ENCODE measurements at places on chromosomes 12 and 14.

DNA sequence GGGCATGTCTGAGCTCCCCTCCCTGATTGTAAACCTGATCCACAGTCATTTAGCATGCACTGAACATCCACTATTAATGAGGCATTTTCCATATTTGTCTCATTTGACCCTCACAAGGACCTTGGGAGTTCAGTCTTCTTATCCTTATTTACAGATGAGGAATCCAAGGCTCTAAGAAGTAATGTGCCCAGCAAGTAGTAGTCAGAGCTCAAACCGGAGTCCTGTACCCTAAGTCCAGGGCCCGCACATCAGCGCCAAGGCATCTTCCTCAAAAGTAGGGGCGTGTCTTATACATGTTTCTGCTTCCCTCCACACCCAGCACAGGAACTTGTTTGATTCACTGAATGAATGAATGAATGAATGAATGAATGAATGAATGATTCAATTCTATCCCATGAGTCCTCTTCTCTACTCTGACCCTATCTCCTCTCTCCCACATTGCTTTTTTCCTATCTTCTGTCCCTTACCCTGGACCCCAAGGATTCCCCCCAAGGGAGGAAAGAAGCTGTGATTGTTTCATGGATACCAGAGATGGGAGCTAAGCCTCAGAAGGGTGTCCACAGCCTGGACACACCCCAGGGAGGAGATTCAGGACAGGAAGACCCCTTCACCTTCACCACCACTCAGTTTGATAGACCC is 21.8 kb upstream of the KRT8 start:
- no peak for DNase-seq

DNA sequence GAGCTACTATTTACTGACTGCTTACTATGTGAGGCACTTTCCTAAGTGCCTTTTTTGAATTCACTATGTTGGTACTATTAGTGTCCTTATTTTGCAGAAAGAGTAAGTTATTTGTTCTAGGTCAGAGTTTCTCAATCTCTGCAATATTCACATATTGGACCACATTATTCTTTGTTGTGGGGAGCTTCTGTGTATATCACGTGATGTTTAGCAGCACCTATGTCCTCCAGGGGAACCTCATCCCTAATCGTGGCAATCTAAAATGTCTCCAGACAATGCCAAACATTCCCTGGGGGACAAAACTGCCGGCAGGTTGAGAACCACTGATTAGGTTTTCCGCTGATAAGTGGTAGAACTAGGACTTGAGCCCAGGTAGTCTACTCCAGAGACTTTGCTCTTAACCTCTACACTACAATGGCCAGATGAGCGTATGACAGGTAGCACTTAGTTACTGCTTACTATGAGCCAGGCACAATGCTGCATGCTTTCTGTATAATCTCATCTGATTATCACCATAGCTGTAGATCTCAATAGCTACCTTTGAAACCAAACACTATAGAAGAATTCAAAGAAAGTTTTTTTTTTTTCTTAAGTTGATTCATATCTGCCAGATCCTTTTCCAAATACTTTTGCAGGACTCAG is 38.9 kb downstream of the NELL2 start:
- DNase-seq: no peak

DNA sequence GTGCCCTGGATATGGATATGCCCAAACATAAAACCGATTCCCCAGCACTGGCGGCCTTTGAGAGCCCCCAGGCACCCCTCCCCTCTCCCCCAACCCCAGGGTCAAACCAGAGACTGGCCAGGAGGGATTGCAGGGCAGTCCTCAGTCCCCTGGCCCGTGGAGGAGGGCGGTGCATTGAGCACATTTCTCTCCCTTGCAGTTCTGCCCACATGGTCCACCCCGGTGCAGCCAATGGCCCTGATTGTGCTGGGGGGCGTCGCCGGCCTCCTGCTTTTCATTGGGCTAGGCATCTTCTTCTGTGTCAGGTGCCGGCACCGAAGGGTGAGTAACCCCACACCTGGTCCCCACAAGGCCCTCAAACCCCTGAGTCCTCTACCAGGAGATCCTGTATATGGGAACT is 3.4 kb upstream of the GPR162 start:
- DNase-seq: peak; percentile 73

GRCh38 chr14:80446356-80446755 is 235.1 kb upstream of the DIO2 start:
- no peak for DNase-seq

DNA sequence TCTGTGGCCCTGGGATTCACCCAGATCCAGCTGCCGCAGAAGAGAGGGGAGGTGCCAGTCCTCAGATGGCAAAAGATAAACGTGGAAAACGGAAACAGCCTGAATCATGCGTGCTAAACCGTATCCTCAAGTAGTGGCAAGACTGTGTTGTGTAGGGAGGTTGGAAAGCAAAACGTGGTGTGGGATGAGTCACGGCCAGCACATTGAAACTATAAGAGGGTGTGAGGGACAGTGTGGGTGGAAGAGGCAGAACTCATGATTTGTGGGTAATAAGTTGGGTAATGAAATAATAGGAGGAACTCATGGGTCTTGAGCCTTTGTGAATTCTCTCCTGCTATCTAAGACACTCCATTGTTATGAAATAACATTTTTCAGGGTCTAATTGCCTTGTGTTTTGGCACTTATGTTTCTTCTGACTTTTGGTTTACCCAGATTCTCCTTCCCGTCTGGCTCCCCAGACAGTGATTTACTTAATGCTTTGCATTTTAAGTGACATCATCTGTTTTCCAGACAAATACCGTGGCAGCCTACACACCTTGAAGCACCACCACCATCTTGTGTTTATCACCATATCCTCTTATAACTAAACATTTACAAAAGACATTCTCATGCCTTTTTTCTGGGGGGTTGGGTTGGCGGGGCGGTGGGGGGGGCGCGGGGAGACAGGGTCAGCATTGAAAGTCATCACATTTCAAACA is 62.3 kb upstream of the PTCSC3 start:
- no peak for DNase-seq

- no peak for DNase-seq
These were observed 51.7 kb downstream of the SLC25A47 start for GRCh38 chr14:100374876-100375265.

DNA sequence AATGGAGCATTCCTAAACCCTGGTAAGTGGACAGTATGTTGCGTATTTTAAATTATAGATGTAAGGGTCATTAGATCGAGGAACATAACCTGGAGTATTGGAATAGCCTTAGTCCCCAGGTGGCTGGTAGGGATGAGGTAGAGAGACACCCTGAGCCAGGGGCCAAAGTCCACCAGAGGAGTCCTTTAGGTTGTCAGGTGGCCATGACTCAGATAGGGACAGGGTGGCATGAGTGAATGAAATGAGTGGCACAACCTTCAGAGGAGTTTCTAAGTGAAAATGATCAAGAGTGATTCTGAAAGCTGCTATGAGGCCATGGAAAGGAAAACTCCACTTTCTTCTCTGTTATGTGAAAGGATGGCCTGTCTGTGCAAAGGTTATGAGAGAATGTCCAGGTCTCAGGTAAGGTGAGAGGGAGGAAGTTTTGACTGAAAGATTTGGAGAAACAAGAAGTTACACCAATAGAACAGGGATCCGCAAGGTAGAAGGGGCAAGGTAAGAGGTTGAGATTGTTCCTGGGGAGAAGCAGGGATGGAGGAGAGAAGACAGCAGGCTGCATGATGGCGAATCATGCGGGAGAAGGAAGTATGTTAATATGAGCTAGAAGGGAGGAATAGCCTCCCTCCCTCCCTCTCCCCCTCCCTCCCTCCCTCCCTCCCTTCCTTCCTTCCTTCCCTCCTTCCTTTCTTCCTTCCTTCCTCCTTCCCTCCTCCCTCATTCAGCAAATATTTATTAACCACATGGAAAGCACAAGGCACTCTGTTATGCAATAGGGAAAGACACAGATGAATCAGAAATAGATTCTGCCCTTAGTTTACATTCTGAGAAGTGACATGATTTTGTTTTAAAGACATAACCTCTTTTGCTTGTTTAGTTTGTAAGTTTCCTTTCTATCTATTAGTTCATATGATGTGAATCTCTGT is 14.0 kb upstream of the RIPK3 start:
- DNase-seq: no peak

GRCh38 chr12:102685172-102685571 is 204.8 kb upstream of the IGF1 start:
- no peak for DNase-seq

DNA sequence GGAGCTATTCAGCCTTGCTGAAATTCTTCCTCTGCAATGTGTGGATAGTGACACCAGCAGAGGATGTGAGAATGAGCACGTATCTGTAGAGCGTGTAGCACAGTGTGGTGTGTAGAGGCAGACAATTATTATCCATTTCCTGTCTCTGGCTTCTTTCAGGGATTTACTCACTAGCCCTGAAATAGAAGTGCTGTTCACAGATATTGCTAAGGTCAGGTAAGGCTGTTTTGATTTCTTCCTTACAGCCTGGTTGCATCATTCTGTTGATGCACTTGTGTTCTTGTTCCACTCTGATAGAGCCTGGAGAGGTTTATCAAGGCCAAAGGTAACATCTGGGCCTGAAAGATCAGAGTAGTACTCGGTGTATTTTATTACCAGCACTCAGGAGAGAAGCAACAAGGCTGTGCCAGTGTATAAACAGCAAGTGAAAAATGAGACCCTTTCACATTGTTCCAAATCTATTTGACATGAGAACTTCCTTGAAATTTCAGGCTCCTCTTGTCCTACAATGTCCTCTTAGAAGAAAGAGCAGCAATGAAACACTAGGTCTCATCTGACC is 16.7 kb downstream of the ARG2 start:
- no peak for DNase-seq

GRCh38 chr12:13536219-13536910 is 339.8 kb downstream of the EMP1 start:
- DNase-seq: no peak

GRCh38 chr14:54048311-54048710 is 91.7 kb upstream of the BMP4 start:
- DNase-seq: no peak
